ENCODE measurements at places on chromosomes 3 and 15.

- peak; percentile 36 for DNase-seq
Measured at GRCh38 chr3:42491881-42492507, 10.4 kb upstream of the VIPR1 start.

- no peak for DNase-seq
Measured at GRCh38 chr3:123564056-123564455, 20.8 kb downstream of the HACD2 start.

- peak; percentile 17 for DNase-seq
Measured at GRCh38 chr3:45499529-45499928, 95.0 kb upstream of the LIMD1 start.

DNA sequence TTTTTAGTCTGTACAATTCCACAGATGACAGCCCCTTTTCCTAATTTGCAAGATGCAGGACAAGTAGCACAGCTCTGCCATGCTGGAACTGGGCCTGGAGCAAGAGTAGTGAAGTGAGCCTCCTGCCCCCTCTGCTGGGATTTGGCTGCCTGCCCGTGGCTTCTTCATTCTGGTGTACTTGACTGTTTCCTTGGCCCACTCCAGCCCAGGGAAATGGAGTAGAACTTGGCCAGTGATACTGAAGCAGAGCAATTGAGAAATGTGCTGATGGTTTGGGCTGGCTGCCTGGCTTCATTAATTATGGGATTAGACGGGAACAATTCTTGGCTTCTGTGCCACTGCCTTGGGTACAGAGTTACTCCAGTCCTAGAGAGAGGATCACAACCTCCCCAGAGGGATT, 2.8 kb downstream of the GPD1L start:
- peak; percentile 49 for DNase-seq

- DNase-seq: no peak
Measured at GRCh38 chr3:33395900-33396299, 44.3 kb downstream of the UBP1 start.

DNA sequence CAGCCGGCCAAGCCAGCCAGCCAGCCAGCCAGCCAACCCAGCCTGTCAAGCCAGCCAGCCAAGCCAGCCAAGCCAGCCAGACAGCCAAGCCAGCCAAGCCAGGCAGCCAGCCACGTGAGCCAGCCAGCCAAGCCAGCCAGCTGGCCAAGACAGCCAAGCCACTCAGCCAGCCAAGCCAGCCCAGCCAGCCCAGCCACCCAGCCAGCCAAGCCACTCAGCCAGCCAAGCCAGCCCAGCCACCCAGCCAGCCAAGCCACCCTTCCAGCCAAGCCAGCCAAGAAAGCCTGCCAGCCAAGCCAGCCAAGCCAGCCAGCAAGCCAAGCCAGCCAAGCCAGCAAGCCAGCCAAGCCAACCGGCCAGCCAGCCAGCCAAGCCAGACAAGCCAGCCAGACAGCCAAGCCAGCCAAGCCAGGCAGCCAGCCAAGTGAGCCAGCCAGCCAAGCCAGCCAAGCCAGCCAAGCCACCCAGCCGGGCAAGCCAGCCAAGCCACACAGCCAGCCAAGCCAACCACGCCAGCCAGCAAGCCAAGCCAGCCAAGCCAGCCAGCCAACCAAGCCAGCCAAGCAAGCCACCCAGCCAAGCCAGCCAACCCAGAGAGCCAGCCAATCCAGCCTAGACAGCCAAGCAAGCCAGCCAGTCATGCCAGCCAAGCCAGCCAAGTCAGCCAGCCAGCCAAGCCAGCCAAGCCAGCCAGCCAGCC, 199.5 kb downstream of the GOLGA6L6 start:
- no peak for DNase-seq

DNA sequence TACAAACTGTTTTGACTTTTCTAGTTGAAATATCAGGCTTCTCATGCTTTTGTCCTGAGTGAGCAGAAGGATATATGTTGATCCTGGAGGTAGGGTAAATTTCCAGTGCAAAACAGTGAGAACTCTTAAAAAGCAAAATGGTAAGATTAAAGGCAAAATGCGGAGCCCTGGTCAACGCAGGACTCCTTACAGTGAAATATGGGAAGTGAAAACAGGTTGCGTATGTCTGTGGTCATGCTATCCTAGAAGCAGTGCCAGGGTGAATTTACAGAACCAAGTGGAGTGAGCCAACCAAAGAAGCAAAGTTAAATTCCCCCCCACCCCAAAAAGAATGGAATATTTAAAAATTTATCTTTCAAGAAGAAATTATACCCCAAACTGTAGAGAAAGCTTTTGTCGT, 256.4 kb downstream of the NR2F2 start:
- no peak for DNase-seq

DNA sequence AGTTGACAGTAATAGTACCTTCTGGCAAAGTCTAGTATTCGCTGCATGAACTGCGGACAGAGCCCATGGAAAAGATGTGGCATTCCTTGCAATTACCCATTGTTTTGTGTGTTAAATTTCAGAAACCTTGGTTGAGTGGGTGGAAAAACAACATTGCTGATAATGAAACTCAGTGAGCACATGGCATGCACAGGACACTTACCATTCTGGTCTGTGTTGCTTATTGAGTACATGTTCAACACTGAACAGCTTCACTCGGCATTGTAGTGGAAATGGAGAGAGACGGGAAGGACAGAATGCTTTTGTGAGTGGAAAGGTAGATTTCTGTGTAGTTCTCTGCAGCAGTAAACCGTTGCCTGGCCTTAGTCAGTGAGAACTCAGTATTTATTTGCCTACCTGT, 165.3 kb downstream of the FNDC3B start:
- peak; percentile 20 for DNase-seq

DNA sequence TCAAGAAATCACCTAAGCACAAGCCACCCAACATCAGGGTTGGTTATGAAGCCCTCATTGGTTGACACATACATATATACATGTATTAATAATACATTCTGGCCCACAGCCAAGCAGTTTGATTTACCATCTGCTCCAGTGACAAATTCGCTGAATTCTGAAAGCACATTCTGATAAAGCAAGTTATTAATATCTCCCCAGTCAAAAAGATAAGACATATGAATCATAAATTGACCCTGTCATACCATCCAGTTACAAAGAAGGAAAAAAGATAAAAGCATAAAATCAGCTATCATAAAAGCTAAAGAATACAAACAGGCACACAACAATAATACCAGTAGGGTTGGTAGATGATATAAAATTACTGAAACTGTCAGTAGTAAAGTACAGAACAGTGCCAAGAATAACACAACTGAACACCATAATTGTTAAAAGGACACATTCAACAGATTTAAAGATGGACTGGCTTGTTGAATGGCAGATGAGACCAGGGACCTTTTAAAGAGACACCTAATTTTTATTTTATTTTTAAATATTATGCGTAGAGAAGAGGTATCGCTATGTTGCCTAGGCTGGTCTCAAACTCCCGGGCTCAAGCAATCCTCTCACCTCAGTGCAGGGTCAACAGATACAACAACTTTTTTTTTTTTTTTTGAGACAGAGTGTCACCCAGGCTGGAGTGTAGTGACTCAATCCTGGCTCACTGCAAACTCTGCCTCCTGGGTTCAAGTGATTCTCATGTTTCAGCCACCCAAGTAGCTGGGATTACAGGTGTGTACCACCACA, 7.7 kb downstream of the SNX4 start:
- DNase-seq: peak; percentile 69

DNA sequence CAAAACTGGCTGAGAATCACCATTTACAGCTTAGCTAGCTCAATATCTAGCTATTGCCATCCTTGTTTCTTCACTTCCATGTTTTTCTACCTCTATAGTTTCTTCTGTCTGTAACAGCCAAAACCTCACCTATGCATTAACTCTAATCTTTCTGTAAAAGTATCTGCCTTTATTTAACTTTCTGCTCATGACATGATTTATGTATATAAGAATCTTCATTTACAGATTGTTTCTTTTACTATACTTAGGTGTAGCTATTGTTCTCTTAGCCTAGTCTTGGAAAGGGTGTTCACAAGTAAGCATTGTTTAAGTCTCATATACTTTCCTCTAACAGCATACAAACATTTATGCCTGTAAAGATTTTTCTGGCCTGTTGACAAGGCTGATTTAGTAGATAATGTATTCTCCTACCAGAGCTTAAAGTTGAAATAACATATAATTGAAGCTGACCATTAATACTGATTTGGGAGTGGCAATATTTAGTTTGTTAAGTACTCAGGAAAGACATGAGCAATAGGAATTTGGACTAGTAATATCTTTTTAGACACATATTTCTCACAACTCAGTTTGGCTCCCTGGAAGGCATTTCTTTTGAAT, 9.4 kb downstream of the FILIP1L start:
- peak; percentile 28 for DNase-seq

- DNase-seq: no peak
Measured at GRCh38 chr3:33091746-33092145, 5.2 kb downstream of the GLB1 start.

GRCh38 chr3:16739541-16740105, 134.4 kb upstream of the DAZL start:
- DNase-seq: no peak

DNA sequence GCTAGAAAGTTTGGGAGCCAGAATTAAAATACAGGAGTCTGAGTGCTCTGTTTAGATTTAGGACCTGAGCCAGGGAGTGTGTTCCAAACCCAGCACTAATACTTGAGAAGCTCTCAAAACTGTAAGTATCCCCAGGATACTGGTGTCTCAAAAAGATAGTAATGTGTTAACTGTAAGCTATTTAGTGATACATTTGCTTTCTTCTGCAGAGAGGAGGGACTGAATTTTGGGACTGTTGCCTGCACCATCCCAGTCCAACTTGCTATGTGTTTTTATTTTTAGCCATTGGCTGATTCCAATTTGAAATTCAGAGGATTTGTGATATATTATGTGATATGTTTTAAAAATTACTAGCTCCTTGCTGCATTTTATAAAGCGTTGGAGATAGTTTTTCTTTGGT, 31.5 kb downstream of the UBE2E1 start:
- DNase-seq: no peak

Measured in NCI-H69 (cell line).